Eye (tissue), 1 donor: ENCODE measurements at places on chromosomes 11 and 22.
A peak's percentile ranks its signal among the peaks of the same experiment; 100 is the strongest.

- DNase-seq = no peak
Observed at GRCh38 chr11:126268361-126268707, 361 bp downstream of the SRPRA start.

- no peak for DNase-seq
Observed at GRCh38 chr11:24531528-24531927, 34.7 kb downstream of the LUZP2 start.

DNA sequence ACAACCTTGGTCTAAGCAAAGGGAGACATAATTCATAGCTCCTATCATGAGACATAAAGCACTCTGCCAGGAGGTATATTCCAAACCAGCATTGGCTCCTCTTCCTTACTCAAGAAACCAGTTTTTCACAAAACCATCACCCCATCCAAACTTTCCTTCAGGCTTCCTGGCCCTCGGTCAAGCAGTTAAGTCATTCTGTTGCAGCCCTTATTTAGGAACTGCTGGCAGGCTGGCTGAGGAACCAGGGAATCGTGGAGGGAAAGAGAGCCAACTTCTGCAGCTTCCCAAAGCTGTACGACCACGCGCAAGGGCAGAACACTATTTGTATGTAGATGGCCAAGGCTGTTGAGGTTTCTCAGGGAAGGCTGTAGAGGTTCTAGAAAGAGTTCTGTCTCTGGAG is 680 bp downstream of the IFT46 start:
- DNase-seq = no peak

DNA sequence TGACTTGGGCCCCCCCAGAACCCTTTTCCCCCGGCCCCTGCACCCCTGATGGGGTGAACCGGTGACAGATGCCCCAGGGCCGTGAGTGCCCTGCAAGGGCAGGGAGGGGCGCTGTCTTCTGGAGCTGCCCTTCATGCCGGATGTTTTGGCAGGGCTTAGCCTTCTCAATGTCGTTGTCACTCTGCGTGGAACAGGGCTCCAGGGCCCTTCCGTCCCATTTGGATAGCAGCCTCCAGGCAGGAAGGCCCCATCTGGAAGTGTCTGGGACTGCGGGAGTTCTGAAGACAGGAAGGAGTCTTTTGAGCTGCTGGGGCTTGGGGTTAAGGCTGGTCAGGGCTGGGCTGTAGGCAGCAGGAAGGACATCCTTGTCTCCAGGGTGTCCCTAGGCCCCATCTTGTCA is 4.6 kb downstream of the FRMD8 start:
- peak; percentile 29 for DNase-seq

DNA sequence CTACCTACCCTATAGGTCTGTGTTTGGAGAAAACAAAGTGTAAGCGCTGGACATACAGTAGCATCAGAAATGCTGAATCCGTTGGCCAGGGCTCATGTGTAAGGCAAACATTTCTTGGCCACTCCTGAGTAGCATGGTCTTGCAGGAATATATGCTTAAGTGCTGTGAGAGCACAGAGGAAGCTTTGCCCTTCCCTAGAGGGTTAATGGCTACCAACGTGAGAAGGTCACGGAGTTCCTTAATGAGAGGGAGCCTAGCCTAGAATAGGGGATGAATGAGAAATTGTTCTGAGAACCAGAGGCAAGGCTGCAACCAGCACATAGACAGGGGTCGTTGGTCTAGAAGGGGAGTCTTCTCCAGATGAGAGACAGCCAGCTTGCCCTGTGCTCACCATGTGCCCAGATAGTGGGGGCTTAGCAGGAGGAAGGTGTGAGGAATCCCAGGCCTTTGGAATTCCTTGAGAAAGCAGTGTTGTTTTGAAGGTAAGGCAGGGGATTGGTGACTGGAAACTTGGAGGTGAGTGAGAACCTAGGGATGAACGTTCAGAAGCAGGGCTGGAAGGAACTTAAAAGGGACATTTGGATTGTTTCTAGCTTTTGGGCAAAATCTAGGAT is 29.5 kb downstream of the RCOR2 start:
- DNase-seq = peak; percentile 29

- DNase-seq = no peak
Observed at GRCh38 chr22:30272781-30273601, 6.3 kb upstream of the OSM start.

DNA sequence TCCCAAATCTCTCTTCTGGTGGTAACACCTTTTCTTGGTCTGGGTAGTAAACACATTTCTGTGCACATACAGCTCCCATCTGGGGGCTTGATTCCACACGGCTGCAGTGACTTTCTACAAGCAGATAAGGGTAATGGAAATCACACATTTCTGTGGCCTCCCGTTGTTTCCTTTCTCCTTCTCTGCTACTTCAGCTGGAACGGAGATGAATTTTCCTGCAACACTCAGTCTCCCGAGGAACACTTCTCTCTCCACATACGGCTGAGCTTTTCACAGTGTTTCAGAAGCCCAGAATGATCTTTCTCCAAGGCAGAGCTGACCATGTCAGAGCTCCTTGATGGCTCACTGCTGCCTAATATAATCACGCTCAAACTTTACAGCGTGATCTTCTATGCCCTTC is 364.3 kb upstream of the NARS2 start:
- DNase-seq = no peak

DNA sequence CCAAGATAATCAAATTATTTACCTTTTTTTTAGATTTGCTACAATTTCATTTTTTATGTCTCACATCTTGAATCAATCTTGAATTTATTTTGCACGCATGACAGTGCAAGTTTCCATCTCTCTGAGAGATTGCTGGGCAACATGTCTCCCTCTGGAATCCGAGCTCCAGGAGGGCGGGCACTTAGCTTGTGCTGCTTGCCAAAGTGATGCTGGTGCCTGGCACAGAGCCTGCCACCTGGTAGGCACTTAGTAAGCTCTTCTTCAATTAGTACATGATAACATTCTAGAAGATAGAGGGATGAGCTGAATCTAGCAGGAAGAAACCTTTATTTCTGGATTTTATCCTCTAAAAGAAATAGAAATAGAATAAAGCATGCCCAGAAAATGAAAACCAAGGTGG is 27.5 kb upstream of the OR9I1 start:
- no peak for DNase-seq
